ENCODE measurements at places on chromosomes 7 and 10.

- no peak for DNase-seq
These were observed 637 bp downstream of the HSPA14 start for GRCh38 chr10:14838582-14839304.

DNA sequence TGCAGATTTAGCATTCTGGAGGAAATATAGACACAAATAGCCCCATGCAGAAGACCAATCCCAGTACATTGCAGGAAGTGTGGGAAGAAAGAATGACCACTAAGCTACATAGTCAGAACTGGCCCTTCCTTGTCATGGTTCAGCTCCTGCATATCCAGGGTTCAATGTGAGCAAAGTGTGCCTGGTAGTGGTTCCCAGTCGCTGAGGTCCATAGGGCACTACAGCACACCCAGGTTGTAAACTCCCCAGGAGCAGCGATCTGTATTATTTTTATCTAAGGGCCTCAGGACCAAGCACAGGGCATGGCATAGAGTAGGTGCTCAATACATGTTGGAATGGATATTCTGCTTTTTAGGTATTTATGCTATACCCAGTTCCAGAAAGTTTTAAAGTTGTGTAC lies 114.4 kb downstream of the RTKN2 start:
- no peak for DNase-seq

- no peak for DNase-seq
These were observed 67.5 kb downstream of the MAD1L1 start for GRCh38 chr7:2165239-2165609.

GRCh38 chr10:20100171-20100570 lies 283.9 kb downstream of the PLXDC2 start:
- no peak for DNase-seq

DNA sequence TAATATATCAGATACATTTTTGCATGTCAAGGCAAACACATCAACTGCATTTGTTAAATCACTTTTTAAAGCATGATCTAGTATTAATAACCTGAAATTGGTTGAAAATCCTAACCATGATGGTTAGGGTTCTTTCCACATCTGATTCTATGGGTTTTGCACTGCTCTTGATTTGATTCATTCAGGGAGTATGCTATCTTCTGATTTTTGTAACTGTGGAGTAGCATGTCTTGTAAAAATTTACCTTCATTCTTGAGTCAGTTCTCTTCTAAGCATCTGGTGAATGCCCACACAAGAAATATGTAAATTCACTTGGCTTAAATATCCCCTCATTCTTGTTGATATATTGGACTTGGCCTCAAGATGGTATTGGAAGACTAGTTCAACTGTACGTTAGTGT lies 178.7 kb downstream of the KLF6 start:
- DNase-seq = no peak

DNA sequence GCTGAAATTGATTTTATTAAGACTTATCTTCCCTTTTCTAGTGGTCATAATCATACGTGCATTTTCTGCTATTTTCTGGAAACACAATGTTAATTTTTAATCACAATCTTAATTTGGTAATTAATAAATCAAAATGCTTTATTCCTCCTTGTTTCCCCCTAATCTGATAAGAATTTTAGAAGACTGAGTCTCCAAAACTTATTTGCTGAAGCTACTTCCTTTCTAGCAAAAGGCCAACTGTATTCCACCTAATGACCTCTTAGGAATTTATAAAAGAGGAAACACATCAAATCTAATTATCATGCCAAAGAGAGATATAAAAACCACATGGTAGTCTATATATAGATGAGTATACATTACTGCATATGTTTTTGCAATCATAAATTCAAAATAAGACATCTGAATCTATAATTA lies 140.6 kb downstream of the GNAI1 start:
- DNase-seq = no peak

GRCh38 chr10:48464121-48464870 lies 140.6 kb downstream of the ARHGAP22 start:
- no peak for DNase-seq

DNA sequence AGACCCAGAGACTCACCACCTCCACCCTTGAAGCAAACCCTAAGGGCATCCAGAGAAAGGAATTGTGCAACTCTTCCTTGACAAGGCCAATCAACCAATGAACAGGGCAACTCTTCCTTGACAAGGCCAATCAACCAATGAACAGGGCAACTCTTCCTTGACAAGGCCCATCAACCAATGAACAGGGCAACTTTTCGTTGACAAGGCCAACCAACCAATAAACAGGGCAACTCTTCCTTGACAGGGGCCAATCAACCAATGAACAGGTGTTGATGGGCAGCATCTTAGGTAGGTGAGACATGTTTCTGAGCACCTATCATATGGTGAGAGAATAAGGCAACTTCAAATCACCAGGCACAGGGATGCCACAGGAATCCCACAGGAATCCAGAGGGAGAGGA lies 181.5 kb upstream of the RNF32 start:
- DNase-seq = no peak

DNA sequence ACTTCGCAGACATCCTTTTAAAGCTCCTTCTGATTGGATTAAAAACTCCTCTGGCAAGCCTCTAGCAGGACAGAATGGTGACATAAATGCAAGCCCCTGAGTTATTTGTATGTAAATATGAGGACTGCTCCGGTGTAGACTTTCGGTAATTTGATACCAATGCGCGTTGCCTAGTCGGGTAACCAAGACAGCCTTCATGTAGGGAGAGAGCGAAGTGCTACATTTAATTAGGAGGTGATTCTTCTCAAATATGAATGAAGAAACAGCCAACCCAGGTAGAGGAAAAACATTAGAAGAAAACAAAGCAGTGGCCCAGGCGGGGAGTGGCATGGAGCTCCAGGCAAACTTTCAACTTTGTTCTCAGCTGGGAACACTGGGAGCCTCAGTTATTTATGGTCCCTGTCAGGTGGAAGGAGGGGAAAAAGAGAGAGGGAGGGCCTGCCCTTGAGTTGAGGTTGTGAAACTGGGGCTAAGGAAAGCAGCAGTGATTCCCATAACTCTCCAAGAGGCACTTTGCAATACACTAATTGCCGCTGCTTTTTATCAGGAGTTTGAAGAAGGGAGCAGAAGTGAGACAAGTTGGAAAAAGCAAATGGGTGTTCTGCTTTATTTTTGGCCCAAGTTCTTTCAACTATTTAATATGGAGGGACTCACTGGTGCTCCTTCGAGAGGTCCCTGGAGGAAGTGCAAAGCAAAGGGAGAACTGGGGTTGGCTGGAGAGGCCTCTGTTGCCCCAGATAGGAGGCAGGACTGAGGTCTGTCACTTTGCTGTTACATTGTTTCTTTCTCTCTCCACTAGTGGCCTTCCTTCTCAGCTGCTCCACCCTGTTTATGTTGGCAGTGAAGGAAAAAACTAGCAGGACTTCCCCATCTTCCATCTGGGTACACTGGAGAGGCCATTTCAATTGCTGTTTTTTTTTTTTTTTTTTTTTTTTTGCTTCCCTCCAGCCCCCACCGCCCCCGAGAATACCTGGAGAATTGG lies 234.6 kb upstream of the CCDC6 start:
- DNase-seq = no peak

DNA sequence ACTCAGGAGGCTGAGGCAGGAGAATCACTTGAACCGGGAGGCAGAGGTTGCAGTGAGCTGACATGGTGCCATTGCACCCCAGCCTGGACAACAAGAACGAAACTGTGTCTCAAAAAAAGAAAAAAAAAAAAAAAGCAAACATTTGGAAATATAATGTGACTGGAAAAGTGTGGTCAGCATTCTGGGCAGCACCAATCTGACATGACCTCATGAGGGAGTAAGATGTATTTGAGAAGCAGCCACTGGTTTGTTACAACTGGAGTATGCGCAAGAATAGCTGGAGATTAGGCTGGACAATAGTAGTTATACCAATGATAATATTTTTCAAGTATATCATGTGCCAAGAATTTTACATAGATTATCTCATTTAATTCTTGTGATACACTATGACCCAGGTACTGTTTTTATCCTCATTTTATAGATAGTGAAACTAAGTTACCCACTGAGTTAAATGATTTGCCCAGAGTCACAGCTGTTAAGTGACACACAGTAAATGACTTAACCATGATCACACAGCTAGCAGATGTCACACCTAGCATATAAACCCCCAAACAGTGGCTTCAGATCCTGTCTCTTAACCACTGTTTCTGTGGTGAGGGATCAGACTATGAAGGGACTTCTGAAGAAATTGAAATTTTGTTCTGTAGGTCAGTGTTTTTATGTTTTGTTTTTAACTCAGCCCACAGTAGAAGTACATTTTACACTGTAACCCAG lies 11.1 kb downstream of the MCU start:
- no peak for DNase-seq

DNA sequence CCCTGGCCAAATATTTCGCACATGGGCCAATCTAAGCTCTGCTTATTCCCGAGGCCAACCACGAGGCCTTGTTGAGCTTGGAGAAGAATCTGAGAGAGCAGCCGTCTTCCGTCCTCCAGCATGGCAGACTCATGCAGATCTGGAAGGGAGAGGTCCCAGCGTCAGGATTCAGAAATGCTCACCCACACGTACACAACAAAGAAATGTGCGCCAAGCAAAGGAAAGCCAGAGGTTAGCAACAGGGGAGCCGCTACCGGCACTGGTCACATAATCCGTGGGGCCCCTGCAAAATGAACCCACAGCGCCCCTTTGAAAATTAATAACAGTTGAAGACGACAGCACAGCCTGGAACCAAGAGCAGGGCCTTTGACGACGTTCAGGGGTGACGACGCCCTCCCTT lies 25.4 kb upstream of the PRKAG2 start:
- no peak for DNase-seq

- DNase-seq = no peak
These were observed 24.6 kb upstream of the FOXL3 start for GRCh38 chr7:265192-265997.

- DNase-seq = no peak
These were observed 30.2 kb downstream of the ASNS start for GRCh38 chr7:97842006-97842405.

- no peak for DNase-seq
These were observed 11.8 kb upstream of the RRP12 start for GRCh38 chr10:97412891-97413304.

GRCh38 chr10:88108115-88108610 lies 244.7 kb downstream of the PTEN start:
- DNase-seq = no peak

DNA sequence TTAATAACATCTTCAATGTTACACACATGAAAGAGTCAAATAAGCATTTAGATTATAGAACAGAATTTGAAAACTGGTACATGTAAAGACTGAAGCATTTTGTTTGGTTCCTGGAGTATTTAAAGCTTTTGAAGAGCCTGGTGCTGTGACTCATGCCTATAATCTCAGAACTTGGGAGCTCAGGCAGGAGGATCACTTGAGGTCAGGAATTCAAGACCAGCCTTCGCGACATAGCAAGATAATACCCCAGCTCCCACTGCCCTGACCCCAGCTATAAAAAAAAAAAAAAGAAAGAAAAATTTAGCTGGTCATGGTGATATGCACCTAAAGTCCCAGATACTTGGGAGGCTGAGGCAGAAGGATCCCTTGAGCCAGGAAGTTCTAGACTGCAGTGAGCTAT lies 87.8 kb downstream of the HDAC9 start:
- DNase-seq = no peak

GRCh38 chr10:107834706-107835105 lies 670.2 kb upstream of the SORCS1 start:
- no peak for DNase-seq

- DNase-seq = no peak
These were observed 172.7 kb upstream of the TMEM229A start for GRCh38 chr7:124205526-124205925.

DNA sequence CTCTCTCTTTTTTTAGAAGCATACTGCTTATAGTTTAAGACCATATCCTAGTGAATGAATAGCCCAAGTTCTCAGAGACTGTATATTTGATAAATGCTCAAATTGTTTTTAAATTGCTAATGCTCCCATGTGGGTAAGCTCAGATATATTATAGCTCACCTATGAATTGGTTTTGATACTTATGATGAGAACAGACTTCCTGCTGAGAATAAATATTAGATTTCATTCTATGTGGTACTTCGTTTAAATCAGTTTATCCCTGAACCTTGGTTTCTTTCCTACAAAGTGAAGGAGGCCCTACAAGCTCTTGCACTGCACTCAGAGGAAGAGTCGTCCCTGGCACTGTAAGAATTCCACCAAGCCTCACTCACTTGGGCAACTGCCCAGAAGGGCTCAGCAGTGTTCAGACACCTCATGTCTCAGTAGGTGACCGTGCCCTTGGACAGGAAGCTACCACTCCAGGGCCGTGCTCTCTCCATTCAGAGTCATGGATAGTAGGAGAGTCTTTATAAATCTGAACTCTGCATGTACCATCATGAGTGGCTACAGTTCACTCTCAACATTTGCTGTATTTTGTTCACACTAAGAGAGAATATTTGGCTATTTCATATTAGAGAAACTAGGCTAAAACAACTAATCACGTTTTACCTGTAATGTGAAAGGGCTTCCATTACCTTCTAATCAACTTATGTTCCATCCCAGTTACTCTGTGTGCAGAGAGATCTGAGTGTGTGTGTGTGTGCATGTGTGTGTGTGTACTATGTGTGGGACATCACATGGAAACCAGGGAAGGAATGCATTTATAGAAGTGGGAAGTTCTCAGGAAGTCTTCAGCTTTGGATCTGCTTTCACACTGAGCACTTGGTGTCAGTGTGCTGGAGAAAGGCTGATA lies 93.8 kb downstream of the PTPRE start:
- DNase-seq = no peak

GRCh38 chr10:15245530-15245929 lies 77.0 kb upstream of the NMT2 start:
- DNase-seq = no peak

DNA sequence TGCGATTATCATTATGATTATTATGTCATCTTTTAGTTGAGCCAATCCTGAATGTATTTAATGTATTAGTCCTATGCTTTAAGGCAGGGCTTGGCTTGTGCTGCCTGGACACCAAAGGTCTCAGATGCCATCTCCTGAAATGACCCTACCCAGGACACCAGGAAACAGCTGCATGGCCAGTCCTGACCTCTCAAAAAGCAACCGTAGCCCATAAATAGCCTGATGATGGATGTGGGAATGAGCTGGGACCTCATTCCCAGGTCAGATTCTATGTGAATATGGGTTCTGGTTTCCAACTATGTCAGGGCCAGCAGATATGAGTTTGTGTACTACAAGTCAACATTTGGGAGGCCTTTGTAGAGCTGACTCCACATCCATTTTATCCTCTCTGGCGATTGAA lies 438.4 kb downstream of the NRG3 start:
- no peak for DNase-seq

GRCh38 chr10:43408331-43408709 lies 666 bp downstream of the HNRNPF start:
- DNase-seq = no peak

All from activated T-cell treated with anti-CD3 and anti-CD28 coated beads for 4 hours (primary cell).